Inflammatory macrophage treated with lipopolysaccharide for 4 hours (primary cell): ENCODE measurements at places on chromosomes 2 and 18.

GRCh38 chr18:57909620-57910019 is 106.5 kb upstream of the ATP8B1 start:
- no peak for DNase-seq

DNA sequence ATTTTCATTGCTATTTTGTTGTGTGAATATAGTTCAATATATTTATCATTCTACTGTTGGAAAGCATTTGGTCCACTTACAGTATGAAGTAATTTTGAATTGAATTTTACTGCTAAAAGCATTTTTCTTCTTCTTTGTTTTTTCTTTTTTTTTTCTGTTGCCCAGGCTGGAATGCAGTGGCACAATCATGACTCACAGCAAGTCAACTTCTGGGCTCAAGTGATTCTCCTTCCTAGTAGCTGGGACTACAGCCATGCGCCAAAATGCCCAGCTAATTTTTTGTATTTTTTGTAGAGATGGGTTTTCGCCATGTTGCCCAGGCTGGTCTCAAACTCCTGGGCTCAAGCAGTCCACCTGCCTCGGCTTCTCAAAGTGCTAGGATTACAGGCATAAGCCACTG is 2.4 kb upstream of the ETAA1 start:
- no peak for DNase-seq

GRCh38 chr2:138948070-138948539 is 167.9 kb upstream of the NXPH2 start:
- no peak for DNase-seq

DNA sequence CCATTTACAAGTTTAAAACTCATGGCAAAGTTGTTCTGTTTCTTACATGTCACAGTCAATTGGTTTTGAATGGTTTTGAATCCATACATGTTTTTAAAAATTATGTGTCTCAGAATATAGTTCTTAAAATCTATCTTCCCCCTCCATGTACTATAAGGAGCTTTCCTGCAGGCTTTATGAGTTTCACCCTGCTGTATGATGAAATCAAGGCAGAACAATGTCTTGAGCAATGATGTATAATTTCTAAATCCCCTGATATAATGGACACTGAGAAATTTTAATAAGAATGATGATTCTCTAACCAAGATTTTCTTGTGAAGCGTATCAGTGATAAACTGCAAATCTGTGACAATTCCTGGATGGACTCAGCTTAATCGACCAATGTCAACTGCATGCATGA is 10.6 kb upstream of the ZNF516 start:
- DNase-seq, result peak; percentile 75

- no peak for DNase-seq
These were observed 50.1 kb upstream of the KCNH7 start for GRCh38 chr2:162888652-162889051.

DNA sequence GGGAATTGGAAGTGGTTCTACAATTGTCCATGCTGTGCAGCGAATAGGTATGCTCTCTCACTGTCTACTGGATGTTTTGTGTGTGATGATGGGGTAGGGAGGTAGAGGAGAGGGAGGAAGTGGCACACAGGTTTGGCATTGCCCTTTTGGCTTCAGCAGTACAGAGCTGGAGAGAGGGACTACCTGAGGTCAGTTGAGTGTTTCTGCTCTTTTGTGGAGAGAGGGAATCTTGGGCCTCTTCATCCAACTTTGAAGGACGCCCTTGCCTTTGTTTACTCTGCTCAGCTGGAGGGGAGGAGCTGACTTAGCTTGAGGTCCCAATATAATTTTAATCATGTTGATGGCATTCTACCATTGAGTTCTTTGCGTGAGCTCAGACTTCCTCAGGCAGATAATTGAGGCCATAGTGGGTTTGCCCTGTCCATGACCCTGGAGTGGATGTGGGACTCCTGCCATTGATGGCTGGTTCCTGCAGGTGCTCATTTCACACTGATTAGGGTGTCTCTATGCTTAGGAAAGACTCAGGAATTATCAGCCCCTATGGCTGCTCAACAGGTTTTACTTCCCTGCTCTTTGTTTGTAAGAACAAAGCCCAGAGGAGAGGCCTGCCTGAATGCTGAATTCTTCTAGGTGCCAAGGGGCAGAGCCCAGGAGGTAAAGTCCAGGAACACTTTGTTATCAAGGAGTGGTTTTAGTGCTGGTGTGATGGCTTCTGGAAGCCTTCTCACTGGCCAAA is 7.2 kb downstream of the RPIA start:
- no peak for DNase-seq

DNA sequence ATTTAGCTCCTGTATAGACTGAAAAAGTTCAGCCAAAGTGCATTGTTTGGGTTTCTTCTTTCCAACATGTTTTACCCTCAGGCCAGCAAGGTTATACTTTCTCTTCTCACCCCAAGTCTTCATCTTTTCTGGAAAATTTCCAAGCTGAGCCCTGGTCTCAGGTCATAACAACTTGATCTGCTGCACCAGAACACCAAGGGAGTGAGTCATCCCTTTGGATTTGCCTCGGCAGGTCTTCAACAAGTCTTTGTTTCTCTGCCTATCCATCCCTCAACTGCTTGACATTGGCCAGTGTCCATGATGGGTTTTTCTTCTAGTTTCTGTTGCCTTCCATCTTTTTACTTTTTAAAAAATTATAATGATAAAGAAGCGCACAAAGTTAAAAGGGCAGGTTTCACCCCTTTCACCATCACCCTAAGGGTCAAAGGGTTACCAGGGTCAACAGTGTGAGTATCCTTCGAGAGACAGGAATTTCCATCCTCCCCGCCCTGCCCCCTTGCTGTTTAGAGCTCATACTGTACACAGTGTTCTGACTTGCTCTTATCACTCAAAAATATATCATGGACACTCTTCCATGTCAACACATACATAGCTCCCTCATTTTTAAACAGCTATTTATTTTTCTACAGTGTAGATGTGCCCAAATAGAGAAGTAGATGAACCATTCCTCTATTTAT is 5.7 kb upstream of the SPATS2L start:
- no peak for DNase-seq

- peak; percentile 53 for DNase-seq
These were observed 534 bp upstream of the SOCS6 start for GRCh38 chr18:70288171-70288850.

GRCh38 chr2:238509903-238510302 is 83.2 kb downstream of the ASB1 start:
- no peak for DNase-seq
